Activated T-cell treated with anti-CD3 and anti-CD28 coated beads, Interleukin-2, amount 50 U/mL, for 48 hours (primary cell): ENCODE measurements at places on chromosomes 7 and 10.

DNA sequence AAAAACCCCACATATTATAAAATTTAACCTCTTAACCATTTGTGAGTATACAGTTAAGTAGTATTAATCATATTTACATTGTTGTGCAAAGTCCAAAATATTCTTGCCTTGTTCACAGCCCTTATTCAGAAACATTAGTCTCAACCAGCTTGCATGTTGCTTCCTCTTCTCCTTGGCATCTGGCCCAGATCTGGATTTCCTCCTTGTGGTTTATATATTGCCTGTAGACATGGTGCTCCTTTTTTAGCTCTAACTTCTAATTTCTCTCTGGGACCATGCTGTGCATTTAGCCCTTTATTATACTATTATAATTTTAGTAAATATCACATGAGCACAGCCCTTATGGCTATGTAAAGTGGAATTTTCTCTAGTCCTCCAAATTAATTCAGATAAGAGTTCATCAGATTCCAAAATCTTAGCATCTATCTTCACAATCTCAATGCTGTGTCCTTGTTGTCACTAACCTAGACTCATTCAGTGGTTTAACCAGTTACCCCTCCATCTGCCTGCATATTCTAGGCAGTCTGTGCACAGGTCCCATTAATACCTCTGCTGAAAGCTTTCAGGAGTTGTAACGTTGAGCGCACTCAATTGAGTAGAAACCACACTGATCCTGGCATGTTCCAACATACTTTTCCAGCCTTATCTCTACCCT is 7.9 kb downstream of the CPED1 start:
- no peak for DNase-seq

GRCh38 chr10:77877441-77878344 is 48.9 kb downstream of the DLG5 start:
- peak; percentile 26 for DNase-seq

GRCh38 chr10:30959836-30960210 is 71.8 kb downstream of the ZNF438 start:
- no peak for DNase-seq

GRCh38 chr7:6241607-6241973 is 30.8 kb downstream of the CYTH3 start:
- no peak for DNase-seq

- no peak for DNase-seq
Observed at GRCh38 chr7:21984042-21984441, 38.3 kb upstream of the CDCA7L start.

DNA sequence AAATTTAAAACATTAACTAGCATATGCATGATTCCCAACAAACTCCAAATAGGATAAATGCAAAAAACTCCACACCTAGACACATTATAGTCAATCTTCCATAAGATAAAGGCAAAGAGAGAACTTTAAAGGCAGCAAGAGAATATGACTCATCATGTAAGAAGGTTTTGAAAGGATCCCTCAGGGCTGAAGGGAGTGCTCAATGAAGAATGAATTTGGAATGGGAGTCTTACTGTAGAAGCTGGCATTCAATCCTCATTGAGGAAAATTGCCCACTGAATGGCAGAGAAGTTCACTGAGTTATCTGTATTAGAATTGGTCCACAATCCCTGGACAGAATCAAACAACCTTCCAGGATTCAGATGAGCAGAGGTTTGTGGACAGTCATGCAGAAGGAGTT is 26.1 kb upstream of the ZNF365 start:
- DNase-seq = no peak

DNA sequence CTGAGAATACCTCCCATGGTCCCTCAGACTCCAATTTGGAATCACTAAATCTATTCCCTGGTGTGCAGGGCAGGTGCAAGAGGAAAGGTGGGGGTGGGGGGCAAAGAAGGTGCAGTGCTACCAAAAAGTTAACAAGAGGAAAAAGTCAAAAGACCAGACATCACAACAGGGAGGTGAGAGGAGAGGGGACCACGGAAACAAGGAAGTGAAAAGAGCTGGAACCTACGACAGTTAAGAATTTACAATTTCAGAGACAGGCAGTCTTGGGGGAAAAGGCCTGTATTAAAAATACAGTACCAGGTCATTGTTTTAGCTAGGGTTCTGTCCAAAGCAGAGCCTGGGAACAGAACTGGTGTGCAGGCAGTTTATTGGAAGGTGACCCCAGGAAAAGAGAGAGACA is 14.6 kb downstream of the ITGB1 start:
- no peak for DNase-seq

GRCh38 chr7:147412782-147413556 is 1177.6 kb upstream of the C7orf33 start:
- no peak for DNase-seq

- DNase-seq = no peak
Observed at GRCh38 chr7:24366876-24367275, 82.9 kb downstream of the NPY start.

DNA sequence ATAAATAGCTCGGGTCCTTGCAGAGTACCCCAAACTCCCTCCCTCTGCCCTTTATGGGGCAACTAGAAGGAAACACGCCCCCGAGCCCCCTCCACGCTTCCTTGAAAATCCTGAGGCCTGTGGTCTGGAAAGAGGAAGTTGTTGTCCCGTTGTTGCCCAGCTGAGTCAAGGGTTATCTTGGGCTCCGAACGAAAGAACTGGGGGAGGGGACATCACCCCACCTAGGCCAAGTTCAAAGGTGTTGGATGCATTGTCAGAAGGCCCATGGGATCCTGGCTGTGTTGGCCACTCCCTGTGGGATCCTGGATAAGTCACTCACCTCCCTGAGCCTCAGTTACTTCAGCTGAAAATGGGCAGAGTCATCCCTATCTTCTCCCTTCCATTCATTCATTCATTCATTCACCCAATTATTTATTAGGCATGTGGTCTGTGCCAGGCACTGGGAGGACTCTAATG is at the start of gene CCL24:
Gene CCL24 (minus strand): TSS at position 26 of the 456 bp plus-strand sequence. CDS start 91 bp downstream, outside the sequence.
- DNase-seq = no peak
